Forelimb muscle (tissue), 1 donor: ENCODE measurements at places on chromosomes 4 and X. TPM values are rescaled to one million over a fixed set of nuclear protein-coding genes. Genes with fewer than 3 reads are reported as not detected.

PLS3 gene
- 76.7 TPM for polyA plus RNA-seq

- DNase-seq, result no peak
These were observed 369.5 kb upstream of the FAM241A start for GRCh38 chr4:111775556-111776297.

DNA sequence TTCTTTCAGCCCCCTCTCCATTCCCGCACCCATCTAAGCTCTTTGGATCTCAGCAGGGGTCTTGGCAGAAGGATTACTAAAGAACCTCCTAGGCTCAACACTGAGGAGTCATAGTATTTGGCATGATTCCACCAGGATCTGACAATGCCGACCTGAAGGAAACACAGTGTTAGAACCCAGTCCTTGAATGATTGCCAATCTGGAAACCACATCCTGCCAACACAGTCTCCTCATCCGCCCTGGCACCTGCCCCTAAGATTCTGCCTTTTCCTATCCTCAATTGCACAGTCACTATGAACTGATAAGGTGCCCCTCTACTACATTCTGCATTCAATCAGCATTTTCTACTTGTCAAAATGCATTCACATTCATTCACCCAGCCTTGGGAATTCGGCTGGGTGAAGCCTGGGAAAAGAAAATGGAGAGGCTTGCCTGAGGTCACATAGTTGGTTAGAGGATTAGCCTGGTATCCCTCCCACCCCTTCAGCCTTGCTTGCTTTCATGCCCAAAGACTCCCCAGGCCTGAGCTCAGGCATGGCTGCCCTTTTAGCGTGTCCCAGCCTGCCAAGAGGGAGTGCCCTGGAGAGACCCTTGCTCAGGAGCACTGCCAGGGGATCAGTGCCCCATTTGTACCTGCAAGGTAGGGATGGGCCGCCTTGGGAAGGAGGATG is 2.2 kb upstream of the CLDN2 start:
- DNase-seq, result no peak

GRCh38 chrX:19370061-19370460 is 26.3 kb downstream of the PDHA1 start:
- DNase-seq, result no peak

VEGFC gene
- 7.9 TPM for polyA plus RNA-seq

HPGDS gene
- 5.5 TPM for polyA plus RNA-seq

DNA sequence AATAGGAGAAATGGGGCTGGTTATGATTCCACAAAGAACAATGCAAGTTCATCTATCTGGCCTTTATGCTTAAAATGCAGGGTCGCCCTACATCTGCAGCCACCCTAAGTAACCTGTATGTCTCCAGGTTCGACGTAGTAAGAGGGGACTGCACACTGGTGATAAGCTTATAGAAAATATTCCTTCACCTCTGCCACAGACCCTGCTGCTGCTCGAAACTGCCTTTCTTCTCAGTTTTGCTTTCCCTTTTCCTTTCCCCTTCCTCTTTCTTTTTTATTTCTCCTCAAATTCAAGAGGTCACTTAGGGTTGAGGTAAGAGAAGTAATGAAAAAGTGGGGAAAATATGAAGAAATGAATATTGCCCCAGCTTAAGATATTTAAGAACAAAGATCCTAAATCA is 123.5 kb downstream of the DCHS2 start:
- DNase-seq, result no peak

BEX2 gene
- 41.2 TPM for polyA plus RNA-seq

MAGEA3 gene
- polyA plus RNA-seq, result not detected

DNA sequence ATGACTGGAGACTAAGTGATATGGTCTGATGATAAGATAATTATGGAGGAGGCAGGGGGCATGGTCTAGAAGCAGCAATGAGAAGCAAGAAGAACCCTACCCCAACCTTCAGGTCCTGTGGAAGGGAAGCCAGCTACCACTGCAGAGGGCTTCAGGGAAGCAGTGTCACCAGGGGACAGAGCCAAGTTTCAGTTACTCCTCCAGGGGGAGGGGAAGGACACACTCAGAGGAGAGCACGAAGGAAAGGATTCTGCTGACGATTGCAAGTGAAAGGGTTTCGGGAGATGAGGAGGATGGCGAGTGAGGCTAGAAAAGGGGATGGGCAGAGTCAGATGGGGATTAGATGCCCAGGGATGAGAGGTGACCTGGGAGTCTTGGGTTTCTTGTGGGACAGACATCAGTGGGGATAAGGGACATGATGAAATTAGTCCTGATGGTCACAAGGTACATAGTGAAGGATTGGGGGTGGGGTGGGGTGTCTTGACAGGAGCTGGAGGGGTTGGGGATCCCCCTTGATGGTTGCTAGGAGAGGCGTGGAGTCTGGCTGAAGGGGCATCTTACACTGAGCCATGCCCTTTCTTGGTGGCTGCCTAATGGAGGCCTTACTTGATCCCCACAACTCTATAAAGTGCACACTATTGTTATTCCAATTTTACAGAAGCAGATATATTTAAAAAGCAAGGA is 45.4 kb downstream of the TIGD4 start:
- DNase-seq, result no peak

GNRHR gene
- polyA plus RNA-seq, result 0.52 TPM

SEC24D gene
- polyA plus RNA-seq, result 44.2 TPM

PCDH11X gene
- 0.04 TPM for polyA plus RNA-seq

DNA sequence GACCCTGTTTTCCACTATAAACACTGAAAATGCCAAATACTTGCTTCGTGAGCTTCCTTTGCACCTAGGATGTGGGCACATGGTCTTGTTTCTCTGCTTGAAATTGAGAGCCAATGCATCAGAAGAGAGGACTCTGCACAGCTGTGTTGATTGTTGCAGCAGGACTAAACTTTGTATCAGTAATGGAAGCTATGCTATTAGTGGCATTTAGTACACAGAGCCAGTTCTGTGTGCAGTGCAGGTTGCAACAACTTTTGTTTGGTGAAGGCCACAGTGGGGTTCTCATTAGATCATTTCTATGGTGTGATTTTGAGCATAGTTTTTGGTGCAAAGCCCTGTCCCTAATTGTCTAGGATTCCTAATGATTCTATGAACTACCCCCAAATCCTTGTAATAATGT is 54.4 kb upstream of the ANKRD17 start:
- DNase-seq, result no peak

- no peak for DNase-seq
These were observed 184.3 kb downstream of the QDPR start for GRCh38 chr4:17327591-17327990.

DNA sequence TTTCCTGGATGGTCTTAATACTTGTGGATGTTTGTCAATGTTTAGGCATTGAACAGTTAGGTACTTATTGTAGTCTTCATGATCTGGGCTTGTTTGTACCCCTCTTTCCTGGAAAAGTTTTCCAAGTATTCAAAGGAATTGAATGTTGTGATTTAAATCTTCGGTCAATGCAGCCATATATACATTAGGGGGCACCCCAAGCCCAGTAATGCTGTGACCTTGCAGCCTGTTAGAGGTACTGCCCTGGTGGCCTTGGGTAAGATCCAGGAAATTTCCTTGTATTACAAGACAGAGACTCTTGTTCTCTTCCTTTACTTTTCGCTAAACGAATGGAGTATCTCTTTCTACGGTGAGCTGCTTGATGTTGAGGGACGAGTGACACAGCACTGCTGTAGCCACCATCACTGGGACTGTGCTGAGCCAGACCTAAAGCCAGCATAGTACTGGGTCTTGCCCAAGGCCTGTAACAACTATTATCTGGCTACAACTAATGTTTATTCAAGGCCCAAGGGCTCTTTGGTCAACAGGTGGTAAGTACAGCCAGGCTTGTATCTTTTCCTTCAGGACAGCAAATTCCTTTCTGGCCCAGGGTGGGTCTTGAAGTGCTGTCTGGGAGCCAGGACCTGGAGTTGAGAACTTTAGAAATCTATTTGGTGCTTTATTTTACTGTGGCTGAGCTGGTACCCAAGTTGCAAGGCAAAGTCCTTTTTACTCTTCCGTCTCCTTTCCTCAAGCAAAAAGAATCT is 118.3 kb upstream of the ATOH1 start:
- DNase-seq, result no peak

NAT8L gene
- 4.3 TPM for polyA plus RNA-seq

GRCh38 chrX:65994519-65995506 is 45.1 kb downstream of the VSIG4 start:
- DNase-seq, result no peak

DNA sequence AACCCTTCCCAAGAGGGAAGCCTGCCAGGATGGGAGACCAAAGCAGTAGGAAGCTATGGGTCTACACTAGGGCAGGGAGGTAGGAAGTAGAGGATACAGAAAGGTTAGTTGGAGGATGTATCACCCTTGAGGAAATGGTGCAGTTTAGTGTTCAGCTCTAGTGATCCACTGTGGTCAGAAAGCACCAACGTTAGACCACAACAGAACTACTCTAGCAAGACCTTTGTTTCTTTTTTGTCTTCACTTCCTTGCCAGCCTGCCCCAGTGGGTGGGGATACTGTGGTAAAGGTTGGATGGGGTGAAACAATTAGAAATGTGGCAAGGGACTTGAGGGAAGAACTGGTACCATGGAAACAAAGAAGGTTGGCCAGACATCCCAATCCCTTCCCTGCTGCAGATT is 83.3 kb downstream of the DDIT4L start:
- no peak for DNase-seq

CXCL10 gene
- 0.23 TPM for polyA plus RNA-seq

DNA sequence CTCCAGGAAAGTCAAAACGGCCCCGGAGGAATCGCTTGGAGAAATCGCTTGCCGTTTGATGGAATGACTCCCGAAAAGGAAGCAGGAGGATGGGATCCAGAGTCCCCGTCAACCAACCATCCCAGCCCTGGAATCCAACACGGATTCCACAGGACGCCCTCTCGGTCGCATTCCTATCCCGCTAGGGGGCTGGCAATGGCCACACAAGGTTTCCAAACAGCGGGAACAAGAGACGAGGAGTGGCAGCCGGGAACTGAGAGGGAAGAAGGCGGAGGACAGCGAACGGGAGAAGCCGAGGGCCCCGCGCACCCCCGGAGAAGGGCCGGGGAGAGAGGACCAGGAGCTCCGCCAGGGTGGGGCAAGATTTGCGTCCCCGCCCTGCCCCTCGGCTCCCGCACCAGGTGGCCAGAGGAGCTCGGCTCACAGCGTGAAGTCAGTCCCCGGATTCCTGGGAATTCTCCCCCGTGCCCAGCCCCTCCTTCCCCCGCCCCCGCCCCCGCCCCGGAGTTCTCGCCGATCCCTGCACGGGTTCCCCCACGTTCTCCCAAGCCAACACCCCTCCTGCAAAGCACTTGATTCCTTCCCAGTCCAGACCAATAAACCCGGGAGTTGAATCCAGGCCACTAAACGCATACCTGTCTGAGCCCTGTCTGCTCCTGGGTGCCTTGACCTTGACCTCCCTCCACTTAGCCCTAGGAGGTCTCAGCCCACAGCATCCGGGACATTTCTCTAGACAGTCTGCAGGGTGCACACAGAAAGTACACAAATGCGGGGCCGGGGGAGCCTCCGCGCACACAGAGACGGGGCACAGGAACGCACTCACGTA is 1.4 kb downstream of the PDZD4 start:
- DNase-seq, result no peak

PLAC1 gene
- 1.8 TPM for polyA plus RNA-seq

GRCh38 chr4:40976343-40976742 is 226.6 kb downstream of the NSUN7 start:
- no peak for DNase-seq

DNA sequence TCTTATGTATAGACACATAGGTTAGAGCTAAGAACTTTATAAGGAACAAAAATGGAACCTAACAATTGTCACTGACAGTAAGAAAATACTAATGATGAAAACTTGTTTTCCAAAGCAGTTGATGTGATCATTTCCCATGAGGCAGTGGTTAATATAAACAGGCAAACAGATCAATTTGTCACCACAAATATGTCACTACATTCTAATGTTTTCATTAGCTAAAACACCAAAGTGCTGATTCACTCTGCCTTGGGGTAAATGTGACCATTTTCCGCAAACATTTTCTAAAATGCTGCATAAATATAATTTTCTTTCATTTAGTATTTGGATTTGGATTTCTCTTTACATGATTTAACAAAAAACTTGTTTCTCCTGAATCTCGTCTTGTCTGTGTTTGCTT is 408.9 kb upstream of the CTSO start:
- DNase-seq, result no peak

- DNase-seq, result no peak
These were observed 16.9 kb downstream of the SPINK2 start for GRCh38 chr4:56804551-56804950.

GRCh38 chrX:41558531-41558930 is 111.4 kb downstream of the NYX start:
- DNase-seq, result no peak

MTNR1A gene
- not detected for polyA plus RNA-seq

- DNase-seq, result no peak
These were observed 26.9 kb downstream of the ARSJ start for GRCh38 chr4:113952452-113953029.

DNA sequence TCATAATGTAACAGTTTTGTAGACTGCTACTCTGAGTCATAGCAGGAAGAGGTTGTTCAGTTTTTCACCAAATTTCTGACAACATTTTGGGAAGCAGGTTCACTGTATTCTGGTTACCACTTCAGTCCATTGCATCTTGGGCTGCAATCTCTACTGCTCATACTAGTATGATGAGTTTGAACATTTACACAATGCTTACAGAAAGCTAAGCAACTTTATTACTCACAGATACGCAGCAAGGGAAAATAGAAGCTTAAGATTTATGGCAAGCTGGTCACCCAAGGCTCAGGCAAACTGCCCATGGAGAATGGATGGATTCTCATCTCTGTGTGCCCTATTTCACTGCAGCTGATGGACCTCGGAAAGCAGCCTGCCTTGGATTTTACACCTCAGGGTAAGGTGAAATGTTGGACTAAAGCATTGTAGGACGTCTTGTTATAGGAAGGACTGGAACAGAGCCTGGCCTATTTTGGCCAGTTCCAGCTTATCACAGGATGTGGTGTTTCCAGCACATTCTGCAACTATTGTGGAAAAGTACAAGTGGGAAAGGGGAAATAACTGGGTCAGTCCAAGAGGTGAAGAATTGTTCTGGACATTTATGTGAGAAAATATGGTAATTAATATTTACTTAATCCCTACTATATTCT is 887.1 kb upstream of the AGA start:
- DNase-seq, result no peak

DNA sequence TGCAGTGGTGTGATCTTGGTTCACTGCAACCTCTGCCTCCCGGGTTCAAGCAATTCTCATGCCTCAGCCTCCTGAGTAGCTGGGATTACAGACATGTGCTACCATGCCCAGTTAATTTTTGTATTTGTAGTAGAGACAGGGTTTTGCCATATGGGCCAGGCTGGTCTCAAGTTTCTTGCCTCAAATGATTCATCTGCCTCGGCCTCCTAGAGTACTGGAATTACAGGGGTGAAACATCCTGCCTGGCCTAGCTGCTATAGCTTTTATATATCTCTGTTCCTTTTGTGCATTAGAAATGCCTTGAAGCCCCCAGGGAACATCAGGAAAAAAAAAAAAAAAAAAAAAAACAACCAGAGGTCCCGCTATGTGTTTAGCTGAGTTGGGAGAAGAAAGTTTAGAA is 34.8 kb downstream of the UBE2K start:
- DNase-seq, result no peak

GRCh38 chrX:47380268-47380667 is 9.9 kb downstream of the ZNF157 start:
- no peak for DNase-seq

INPP4B gene
- 36.4 TPM for polyA plus RNA-seq

- DNase-seq, result no peak
These were observed 432.9 kb downstream of the GRXCR1 start for GRCh38 chr4:43325220-43325967.

GRCh38 chrX:105315248-105315647 is 94.8 kb upstream of the TEX13A start:
- no peak for DNase-seq

IL1RAPL1 gene
- 0.66 TPM for polyA plus RNA-seq

CPE gene
- 60.6 TPM for polyA plus RNA-seq
